Smooth muscle cell of the umbilical artery (primary cell): ENCODE measurements at places on chromosomes 1 and 21. TPM values are rescaled to one million over a fixed set of nuclear protein-coding genes. Genes with fewer than 3 reads are reported as not detected.

SASS6 gene
- 1.5 and 3.6 TPM in 2 replicates for total RNA-seq

SLC1A7 gene
- total RNA-seq = not detected in 2 replicates

ERG gene
- total RNA-seq = 0.59 and 0.92 TPM in 2 replicates

LEPROT gene
- 40.1 and 45.0 TPM in 2 replicates for total RNA-seq

NES gene
- total RNA-seq = 5.0 and 21.8 TPM in 2 replicates

BCL2L15 gene
- under 0.01 and 0.18 TPM in 2 replicates for total RNA-seq

RGL1 gene
- total RNA-seq = 19.4 and 33.9 TPM in 2 replicates

SLC35F3 gene
- 0.09 and 0.30 TPM in 2 replicates for total RNA-seq

DNALI1 gene
- total RNA-seq = 0.89 and 1.9 TPM in 2 replicates

SNX7 gene
- total RNA-seq = 49.6 and 61.4 TPM in 2 replicates

TIE1 gene
- 1.2 and 9.2 TPM in 2 replicates for total RNA-seq

TMEM54 gene
- 31.5 and 37.3 TPM in 2 replicates for total RNA-seq

ACKR1 gene
- total RNA-seq = not detected in 2 replicates

FOXO6 gene
- total RNA-seq = under 0.01 TPM in 1 of 2 replicates, not detected in the other

OR10R2 gene
- total RNA-seq = not detected in 2 replicates

OPTC gene
- not detected in 2 replicates for total RNA-seq

ARHGAP29 gene
- total RNA-seq = 7.7 and 40.0 TPM in 2 replicates

TMEM82 gene
- not detected in 2 replicates for total RNA-seq

OSCP1 gene
- total RNA-seq = 5.4 and 10.4 TPM in 2 replicates
